Mesothelial cell of epicardium (in vitro differentiated cells): ENCODE measurements at places on chromosomes 1 and 21. TPM values are rescaled to one million over a fixed set of nuclear protein-coding genes. Genes with fewer than 3 reads are reported as not detected.
A peak's percentile ranks its signal among the peaks of the same experiment; 100 is the strongest.

DNA sequence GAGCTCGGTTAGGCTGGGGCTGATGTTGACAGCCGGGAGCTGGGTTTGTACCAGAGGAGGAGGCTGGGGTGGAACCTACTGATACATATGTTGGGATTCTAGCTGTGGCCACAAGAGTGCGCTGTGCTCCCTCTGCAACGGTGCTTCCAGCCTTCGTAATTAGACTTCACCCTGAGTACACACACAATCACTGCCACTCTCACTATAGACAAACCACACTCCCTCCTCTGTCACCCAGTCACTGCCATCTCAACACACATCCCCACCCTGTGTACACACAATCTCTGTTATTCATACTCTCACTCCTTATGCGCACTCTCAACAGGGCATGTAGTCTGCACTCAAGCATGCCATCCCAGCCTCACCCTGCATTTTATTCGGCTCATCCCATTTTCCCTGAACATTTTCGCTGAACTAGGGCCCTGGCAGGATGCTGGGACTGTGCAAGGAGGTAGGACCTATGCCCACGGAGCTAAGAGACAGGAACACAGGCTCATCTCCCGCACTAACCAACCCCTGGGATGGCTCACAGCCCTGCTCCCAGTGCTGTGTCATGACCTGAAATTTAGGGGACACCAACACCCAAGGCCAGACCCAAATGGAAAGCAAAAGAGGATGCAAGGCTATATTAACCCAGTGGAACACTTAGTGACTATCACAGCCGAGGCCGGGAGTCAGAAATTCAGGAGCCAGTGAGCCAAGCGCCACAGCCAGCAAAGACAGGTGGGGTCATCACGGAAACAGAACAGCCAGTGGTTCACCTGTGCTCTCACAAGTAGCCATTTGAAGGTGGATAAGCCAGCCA is 5.7 kb downstream of the GJB3 start:
- DNase-seq = peak; percentile 72

RIMS3 gene
- total RNA-seq = 12.5 to 13.0 TPM (median 12.9 TPM) in 3 replicates

GRCh38 chr21:36504067-36505058 is 24.4 kb upstream of the CLDN14 start:
- peak; percentile 48 for DNase-seq

DNA sequence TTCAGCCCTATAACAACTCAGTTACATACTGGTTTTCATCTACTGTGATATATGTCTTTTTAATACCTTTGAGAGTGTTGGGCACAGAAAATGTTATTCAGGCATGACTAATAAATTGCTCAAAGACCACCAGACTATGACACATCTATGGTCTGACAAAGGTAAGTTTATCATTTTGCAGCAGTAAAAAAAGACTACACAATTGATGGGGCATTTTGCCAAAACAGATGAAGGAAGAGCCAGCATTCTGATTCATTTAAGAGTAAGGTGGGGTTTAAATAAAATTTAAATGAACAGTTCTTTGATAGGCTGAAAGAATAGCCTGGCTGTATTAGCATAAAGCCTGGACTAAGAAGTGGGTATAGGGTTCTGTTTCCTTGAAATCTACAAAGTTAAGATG is 8.8 kb upstream of the RNPC3 start:
- DNase-seq = no peak

GRCh38 chr1:209095627-209096595 is 487.6 kb upstream of the CAMK1G start:
- DNase-seq = no peak

RHCE gene
- total RNA-seq = 0.72 to 0.86 TPM (median 0.75 TPM) in 3 replicates

DNA sequence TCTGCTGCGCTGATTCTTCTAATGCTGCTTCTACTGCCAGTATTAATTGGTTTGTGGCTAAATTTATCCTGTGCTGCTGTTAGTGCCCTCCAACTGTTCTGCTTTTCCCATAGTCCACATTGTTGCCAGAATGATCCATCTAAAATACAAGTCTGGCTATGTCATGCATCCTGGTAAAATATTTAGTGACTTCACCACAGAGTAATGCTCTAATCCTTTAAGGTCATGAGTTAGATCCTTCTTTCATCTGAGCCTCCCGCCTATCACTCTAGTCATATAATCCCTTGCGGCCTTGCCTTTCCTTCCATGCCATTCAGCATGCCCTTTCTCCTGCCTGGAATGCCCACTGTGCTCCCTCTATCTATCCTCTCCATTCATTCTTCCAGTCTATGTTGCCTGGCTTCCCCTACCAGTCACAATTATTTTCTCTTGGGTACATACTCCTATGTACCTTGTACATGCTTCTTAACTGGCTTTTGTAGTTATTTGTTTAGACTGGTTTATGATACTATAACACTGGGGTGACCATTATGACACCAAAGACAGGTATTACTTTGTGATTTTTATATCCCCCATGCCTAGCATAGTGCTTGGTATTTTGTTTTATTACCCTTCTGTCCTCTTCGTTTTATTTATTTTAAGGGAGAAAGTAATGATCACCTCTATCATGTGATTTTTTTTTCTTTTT is 144.0 kb downstream of the MAGI3 start:
- no peak for DNase-seq

GRCh38 chr1:53295295-53295694 is 32.6 kb downstream of the LRP8 start:
- DNase-seq = no peak

OR6K2 gene
- total RNA-seq = not detected in 3 replicates

GRCh38 chr1:32647308-32648134 is 2.8 kb downstream of the ZBTB8OS start:
- DNase-seq = no peak

GNG4 gene
- total RNA-seq = 2.6 to 3.2 TPM (median 2.9 TPM) in 3 replicates

- DNase-seq = no peak
These were observed 85.9 kb downstream of the PDE9A start for GRCh38 chr21:42739061-42739931.

DNA sequence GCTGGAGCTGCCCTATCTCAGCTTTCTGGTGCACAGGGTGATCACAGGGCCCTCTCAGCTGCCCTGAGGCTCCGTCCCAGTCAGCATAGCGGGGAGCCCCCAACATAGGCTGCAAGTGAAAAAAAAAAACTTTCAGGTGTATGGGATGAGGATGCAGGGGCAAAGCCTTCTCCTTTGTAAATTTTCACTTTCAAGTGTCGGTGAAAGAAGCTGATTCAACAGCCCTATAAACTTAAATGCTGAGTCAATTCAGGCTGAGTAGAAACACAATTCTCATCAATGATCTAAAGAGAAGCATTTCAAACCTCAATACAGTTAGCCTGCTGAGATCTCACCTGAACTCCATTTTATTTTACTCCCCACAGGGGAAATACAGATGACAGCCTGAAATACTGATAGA is 171.2 kb downstream of the SEC16B start:
- DNase-seq = no peak
